ENCODE measurements at places on chromosomes 13 and 19.

GRCh38 chr13:95505265-95505664 is 47.3 kb upstream of the CLDN10 start:
- DNase-seq, result no peak

DNA sequence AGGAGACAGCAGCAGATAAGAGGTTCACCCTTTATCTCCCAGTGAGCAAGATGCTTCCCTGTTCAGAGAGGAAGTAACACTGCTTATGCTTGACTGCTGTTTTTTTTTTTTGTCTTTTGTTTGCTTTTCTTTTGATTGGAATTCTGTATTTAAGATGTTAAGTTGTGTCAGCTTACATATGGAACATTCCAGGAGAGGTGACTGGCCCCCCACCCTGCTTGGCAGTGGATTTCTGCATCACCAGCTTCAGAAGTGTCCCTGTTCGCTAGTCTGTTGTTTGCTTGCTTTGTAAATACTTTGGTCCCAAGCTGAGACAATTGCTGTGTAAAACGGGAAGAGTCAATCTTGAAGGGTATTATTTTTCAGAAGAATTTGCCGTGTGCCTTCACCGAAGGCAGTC is 43.0 kb downstream of the IFT88 start:
- DNase-seq, result no peak

- DNase-seq, result no peak
These were observed 33.2 kb upstream of the STARD13 start for GRCh38 chr13:33318744-33319143.

DNA sequence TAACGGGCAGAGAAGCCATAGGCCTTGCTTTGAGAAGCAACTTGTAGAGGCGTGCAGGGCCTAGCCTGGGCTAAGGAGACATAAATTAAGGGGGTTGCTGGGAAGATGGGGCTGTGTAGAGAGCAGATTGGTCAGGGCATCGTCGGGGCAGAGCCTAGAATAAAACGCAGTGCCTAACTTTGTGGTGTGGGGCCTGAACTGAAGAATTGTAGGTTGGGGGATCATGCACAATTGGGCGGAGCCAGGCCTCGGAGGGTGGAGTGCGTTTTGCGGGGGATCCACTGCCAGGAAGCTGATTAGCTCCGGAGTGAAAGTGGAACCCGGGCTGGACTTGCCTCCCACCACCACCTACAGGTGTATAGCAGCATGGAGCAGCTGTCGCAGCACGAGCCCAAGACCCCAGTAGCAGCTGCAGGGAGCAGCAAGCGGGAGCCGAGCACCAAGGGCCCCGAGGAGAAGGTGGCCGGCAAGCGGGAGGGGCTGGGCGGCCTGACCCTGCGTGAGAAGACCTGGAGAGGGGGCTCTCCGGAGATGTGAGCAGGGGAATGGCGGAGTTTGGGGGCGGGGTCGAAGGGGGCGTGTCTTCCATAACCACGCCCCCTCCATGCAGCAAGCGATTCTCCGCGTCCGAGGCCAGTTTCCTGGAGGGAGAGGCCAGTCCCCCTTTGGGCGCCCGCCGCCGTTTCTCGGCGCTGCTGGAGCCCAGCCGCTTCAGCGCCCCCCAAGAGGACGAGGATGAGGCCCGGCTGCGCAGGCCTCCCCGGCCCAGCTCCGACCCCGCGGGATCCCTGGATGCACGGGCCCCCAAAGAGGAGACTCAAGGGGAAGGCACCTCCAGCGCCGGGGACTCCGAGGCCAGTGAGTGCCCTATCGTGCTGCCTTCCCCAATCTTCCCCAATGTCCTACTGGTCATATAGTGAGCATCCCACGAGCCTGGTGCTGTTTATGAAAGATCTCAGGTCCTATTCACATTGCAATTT is 13.8 kb downstream of the DNASE2 start:
- peak; percentile 39 for DNase-seq

DNA sequence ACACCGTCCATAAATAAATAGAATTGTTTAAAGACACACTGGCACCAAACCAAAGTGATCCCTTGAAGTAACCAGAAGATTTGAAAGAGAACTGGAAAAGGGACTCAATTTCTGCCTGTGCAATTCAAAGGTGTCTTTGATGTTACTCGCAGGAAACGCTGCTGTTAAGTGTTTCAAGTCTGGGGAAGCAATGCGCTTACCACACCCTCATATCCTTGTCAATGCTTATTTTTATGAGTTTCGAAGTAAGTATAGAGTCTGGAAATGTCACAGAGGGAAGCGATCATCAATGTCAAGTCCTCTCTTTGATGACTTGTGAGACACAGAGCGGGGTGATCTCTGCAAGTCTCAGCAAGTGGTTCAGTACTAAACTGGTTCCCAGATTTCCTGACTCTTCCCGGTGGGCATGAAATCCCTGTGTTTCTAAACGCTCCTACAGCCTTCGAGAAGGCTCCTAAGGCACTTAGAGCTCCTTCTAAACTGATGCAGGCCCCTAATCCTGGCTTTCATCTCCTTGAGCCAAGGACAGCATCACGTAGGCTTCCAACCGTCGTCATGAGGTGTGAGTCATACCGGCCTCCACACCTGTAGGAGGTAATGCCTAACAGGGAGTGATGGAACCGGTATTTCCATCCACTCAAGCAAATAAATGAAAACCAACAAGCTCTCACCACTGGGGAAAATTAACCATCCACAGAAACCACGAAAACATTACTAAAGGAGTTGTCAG is 22.8 kb downstream of the SYDE1 start:
- no peak for DNase-seq

DNA sequence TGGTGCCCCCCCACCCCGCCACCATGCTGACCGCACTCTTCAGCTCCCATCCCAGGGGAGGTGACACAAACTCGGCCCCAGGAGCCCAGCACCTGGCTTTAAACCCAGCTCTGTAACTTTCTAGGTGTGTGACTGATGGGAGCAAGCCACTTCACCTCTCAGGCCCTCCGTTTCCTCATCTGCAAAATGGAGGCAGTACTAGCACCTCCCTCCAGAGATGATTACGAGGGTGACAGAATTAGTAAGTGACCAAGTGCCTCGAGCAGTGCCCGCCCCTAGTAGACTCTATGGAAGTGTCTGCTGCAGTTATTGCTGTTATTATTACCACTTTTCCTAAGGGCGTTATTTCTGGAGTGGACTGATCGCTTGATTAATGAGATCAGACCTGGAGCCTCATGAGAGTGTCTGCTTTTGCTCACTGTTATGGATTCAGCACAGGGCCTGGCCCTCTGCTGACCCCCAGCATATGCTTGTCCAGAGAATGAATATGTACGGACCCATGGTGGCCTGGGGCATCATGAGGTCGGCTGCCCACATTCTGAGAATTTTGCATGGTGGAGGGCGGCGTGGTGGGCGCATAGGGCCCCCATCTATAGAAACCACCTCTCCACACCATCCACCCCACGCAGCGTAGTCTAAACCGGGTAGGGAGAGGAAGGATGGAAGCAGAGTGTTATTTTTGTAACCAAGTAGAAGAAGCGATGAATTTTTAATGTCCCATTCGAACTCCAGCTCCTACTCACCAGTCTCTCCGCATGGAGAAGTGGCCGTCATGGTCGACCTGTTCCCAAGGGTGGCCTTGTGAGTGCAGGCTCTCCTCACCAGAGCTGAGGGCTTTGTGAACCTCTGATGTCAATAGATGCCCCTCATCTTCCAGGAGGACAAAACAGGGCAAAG is 48.2 kb downstream of the CAPN12 start:
- DNase-seq, result no peak

DNA sequence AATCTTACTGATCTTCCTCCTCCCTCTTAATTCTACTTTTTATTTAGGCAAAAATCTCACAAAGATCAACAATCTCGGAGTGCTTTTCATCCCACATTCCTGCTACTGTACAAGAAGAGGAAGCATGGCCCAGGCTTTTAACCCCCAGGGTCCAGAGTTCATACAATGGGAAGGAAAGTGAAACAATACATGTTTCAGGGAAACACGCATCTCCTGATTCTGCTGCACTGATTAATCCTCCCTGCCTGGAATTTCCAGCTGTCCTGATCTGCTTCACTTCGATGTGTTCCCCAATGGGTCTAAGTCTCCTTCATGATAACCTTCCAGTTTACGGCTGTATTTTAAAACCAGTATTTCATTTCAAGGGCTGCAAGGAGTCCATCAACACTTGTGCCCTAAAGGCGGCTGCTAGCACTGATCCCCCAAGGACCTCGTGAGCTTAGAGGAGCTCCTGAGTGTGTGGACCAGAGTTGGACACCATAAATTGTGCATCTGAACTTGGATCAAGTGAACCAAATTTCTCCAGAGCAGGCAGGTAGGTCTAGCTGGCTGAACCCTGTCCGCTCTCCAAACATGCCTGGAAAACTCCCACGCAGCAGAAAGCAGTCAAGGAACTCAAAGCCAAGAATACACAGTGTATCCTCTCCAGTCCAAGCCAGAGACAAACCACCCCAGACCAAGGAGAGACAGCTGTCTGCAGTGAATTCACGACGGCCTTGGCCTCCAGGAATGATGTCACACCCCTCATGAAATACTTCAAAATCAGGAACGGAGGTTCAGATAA is 44.3 kb downstream of the COL4A1 start:
- DNase-seq, result peak; percentile 64

Measured in amniotic epithelial cell (primary cell).